Nucleus accumbens (tissue), 56 donors: ENCODE measurements at places on chromosomes 4 and X.

GRCh38 chr4:103754844-103755243 is 35.1 kb upstream of the TACR3 start:
- no peak for DNase-seq

- DNase-seq: no peak
These were observed 1.6 kb upstream of the SLC10A4 start for GRCh38 chr4:48481581-48481980.

DNA sequence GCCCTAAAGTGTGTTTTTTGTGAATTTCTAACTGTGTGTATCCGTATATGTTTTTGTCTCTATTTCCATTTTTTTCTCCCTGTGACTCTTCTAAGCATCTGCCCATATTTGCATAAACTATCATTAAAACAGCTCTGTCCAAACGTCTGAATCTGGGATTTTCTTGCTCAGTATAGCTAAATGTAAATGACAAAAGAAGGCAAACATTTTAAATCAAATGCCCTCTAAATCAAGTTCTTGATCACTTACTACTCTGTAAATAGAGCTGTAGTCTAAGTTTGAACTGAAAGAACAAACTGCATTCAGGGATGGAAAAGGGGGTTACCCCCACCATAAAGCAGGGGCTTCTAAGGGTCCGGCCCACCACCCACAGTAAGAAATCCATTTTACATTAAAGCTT is 432.0 kb upstream of the FAM241A start:
- no peak for DNase-seq

DNA sequence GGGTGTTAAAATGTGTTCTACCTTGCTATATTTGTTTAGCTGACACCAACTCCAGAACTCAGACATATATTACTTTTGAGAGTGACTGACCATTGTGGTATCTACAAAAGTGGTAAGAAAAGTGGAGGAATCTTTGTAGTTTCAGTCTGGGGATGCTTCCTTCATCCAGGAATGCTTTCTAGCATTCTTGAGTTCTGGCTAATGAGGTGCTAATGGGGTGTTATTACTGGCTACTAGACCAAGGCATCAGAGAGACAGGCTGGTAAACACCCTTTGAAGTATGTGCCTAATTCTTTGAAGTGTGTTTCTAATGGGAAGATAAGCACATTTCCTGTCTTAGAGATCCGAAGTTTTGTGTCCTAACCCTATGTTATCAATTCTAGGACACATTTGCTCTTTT is 310.4 kb downstream of the SPRY1 start:
- no peak for DNase-seq
